Suppressor macrophage treated with lipopolysaccharide for 4 hours (primary cell): ENCODE measurements at places on chromosomes 12 and 14.
A peak's percentile ranks its signal among the peaks of the same experiment; 100 is the strongest.

DNA sequence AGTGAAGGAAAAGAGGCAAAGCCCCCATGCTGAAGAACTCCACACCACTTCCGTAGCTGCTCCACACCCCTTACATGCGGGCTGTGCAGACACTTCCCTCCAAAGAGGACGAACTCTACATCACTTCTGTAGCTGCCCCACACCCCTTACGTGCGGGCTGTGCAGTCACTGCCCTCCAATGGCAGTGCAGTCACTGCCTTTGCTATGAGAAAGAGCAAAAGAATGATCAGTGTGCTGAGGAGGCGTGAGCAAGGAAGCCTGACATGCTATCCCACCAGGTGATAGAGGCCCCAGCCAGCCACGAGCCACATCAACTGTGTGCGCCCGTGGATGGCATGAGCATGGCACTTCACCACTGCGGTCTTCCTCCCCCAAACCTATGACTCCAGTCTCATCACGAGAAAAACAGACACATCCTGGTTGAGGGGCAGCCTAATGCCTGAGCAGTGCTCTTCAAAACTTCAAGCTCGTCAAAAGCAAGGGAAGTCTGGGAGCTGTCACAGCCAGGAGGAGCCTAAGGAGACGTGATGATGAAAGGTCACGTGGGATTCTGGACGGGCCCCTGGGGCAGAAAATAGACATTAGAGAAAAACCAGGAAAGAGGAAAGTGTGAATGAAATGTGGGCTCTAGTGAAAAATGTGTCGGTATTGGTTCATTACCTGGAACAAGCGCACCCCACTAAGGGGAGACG is 60.8 kb upstream of the C14orf180 start:
- no peak for DNase-seq

DNA sequence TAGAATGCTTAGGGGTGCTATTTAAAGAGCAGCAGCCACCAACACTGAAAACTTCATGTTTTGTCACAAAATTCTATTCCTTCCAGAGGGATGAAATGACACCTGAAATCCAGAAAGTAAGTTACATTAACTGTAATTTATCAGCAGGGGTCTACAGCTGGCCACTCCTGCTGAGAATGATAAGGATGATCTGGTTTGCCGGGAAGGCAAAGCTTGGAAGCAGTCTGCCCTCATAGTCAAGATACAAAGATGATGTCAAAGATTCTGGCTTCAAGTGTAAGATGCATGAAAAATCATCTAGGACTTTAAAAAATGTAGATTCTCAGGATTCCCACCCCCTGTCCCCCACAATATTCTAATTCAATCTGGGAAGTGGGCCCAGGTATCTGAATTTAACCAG is 58.4 kb downstream of the DCAF5 start:
- DNase-seq, result no peak

DNA sequence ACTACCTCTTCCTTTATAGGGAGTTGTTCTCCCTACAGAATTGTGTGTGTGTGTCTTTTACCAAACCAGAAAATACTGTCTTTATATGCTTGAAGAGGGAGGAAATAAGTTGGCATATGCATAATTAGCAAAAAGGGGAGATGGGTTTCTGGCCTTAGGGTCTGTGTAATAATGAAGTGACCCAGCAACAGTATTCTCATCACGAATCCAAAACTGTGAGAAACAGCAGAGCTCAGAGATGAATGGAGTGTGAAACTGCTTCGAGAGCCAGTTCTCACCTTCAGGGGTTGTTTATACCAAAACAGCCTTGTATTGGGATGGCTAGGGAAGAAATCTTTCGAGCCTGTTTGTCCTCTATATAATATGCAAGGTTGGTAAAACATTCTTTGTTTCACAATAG is 227.5 kb downstream of the MON2 start:
- DNase-seq, result no peak

- DNase-seq, result no peak
Observed at GRCh38 chr12:25775968-25776367, 182.5 kb upstream of the RASSF8 start.

- no peak for DNase-seq
Observed at GRCh38 chr14:34993426-34993825, 10.6 kb downstream of the SRP54 start.

GRCh38 chr14:82595466-82595865 is 1061.8 kb upstream of the SEL1L start:
- no peak for DNase-seq

DNA sequence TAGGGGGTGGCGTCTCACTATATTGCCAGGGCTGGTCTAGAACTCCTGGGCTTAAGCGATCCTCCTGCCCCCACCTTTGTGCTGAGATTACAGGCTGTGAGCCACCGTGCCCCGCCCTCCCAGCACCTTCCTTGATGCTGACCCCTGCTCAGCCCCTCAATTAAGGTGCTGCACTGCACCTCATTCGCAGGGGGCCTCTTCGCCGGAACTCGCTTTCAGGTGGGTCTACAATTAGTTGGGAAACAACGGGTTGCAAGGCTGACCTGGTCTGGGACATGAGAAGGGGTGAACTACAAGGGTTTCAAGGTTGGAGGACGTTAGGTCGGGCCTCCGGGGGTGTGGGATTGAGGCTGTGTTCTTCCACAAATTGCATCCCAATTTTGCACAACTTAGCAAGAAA is 1.2 kb upstream of the NOP2 start:
- no peak for DNase-seq

GRCh38 chr12:83082690-83083276 is 396.1 kb downstream of the TMTC2 start:
- no peak for DNase-seq

GRCh38 chr12:72031066-72031465 is 92.4 kb downstream of the TPH2 start:
- no peak for DNase-seq

- DNase-seq, result no peak
Observed at GRCh38 chr14:64636980-64637429, 67.2 kb upstream of the PLEKHG3 start.

GRCh38 chr14:89750908-89751392 is 203.6 kb downstream of the EFCAB11 start:
- DNase-seq, result no peak

DNA sequence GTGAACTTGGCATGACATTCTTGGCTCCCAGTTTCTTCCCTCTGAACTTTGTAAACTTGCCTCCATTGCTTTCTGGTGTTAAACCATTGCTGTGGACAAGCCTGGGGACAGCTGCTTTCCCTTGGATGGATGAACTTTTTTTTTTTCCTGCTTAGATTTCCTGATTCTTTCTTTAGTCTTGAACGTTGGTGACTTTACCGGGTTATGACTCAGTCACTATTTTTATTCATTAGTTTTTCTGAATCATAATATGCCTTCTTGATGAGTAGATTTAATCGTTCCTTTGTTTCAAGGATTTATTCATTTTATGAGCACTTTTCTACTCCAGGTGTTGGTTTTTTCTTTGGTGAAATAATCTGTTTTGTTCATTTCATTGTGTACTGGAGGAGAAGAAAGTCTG is 155.0 kb upstream of the RTL1 start:
- no peak for DNase-seq

DNA sequence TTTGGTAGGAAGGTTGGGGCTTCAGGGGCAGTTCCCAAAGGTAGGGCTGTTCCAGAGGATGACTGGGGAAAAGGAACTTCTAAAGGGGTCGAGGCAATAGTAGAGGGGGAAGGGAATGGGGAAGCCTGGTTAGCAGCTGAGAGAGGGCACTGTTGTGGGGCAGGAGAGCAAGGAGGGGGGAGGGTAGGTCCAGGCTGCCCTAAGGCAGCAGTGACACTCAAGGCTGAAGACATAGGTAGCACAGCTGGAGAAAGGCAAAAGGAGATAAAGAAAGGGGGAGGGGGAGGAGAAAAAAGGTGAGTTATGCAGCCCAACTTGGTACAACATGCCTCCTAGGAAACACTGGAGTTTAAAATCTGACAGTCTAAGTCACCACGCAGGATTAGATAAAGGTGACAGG is 3.9 kb downstream of the NACA start:
- no peak for DNase-seq

- DNase-seq, result no peak
Observed at GRCh38 chr12:15831315-15831978, 42.3 kb upstream of the EPS8 start.

GRCh38 chr12:806200-806791 is 53.9 kb downstream of the WNK1 start:
- DNase-seq, result no peak

GRCh38 chr14:99649643-99650042 is 4.7 kb downstream of the HHIPL1 start:
- DNase-seq, result no peak

GRCh38 chr12:84874125-84874824 is 38.3 kb downstream of the SLC6A15 start:
- DNase-seq, result peak; percentile 71

GRCh38 chr14:60636879-60637478 is 12.3 kb downstream of the SIX1 start:
- no peak for DNase-seq
